ENCODE measurements at places on chromosomes 16 and 17.

DNA sequence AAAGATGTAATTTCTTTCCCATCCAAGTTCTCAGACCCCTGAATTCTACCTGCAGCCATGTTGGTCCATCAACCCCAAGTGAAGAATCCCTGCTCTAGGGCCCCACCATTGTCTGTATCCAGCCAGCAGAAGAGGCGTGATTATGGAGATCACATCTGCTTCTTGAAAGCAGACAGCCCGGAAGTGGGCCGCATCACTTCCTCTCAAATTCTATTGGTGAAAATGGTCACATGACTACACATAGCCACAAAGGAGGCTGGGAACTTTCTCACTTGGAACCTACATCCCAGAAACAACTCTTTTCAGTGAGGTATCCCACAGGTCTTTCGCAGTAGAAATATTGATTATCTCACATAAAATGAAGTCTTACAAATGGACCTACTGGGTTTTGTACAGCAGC, 40.1 kb downstream of the IL4R start:
- DNase-seq, result no peak

DNA sequence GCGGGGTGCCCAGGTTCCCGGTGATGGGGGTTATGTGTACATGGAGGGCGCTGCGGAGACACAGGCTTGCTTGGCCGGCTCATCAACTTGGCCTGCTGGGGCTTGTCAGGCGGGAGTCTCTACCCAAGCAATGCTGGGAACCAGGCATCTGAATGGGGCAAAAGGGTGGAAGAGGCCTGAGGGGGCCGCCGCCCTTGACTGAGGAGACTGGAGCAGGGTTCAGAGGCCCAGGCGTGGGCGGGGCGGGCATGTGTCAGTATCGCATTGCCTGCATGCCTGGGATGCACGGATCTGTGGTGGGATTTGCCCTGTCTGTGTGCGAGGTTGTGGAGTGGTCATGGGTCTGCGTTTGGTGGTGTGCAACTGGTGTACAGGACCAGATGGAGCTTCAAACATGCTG, 21.1 kb downstream of the ARHGAP23 start:
- DNase-seq, result no peak

DNA sequence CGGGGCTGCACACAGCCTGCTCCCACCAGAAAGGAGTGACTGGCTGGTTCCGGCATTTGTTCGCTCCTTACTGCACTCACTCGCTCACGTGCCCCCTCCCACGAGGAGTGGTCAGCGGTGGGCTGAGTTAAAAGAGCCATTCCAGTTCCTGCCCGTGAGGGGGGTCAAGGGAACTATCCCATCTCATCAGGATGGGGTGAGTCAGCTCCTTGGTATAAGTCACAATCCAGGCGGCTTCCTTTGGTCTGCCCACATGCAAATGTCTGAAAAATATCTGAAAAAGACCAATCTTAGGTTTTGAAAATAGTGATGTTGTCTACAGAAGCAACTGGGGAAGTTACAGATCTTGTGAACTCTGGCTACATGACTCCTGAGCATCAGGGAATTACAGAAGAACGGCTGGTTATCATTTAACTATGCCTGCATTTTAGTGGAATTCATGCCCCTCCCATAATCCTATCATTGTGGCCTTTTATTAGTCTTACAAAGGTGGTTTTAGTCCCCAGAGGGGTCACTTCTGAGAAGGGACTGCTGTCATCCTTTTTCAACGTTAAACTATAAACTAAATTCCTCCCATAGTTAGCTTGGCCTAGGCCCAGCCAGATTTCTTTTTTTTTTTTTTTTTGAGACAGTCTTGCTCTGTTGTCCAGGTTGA, 9.8 kb upstream of the TNFSF12 start:
- no peak for DNase-seq

DNA sequence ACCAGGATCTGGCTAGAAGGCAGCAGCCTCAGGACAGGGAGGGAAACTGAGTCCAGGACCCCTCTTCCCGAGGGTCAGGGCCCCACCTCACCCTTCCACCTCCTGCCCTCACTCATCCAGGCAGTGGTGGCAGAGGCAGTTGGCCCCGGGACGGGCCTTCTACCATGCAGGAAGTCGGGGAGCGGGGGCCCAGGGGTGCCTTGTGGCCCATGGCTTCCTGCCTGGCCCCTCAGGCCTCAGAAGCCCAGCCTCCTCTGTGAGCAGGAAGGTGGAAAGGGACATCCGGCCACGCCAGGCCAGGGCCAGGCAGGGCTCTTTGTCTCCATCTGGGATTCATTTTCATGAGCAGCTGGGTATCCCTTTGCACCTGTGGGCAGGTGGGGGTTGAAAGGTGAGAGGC, 58.5 kb downstream of the BAHCC1 start:
- DNase-seq, result no peak

GRCh38 chr17:13153036-13153435, 135.2 kb upstream of the ELAC2 start:
- no peak for DNase-seq

DNA sequence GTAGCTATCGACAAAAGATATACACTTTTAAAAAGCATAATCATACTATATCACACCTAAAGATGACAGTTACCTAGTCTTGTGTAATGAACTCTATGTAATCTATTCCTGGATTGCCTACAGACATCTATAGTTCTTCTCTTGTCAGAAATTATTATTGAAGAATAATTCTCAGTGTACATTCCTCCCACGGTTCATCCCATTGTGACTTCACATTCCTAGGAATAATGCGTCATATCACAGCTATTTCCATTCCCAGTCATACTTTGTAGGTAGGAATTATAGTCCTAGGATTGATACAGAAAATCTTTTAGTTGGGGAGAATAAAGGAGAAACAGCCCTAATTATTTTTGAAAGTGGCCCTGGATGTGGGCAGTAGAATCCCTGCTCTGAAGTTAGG, 44.0 kb upstream of the ABCC11 start:
- DNase-seq, result no peak

DNA sequence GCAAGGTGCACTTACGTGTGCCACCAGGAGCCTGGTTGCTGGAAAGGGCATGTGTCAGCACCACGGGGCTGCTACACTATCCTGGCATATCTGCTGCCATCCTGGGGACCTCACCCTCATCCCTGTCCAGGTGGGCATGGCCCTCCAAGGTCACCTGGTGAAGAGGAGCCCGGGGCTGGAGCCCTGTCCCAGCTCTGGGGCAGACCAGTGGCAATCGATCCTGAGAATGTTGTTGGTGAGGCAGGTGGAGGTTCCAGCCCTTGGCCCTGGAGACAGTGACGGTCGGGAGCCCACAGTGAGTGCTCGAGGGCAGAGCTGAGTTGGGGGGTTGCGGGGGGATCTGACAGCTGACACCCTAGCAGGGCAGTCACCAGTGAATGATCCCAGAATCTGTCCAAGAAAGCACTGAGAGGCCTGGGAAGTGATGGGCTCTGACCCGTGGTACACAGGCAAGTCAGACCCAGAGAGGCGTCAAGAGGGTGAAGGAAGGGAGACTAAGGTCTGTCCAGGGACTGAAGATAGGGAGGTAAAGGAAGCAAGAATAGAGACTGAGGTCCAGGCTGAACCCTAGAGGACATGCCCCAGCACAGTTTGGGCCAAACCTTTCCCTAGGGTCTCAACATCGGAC, 17.6 kb downstream of the POLR3K start:
- no peak for DNase-seq

DNA sequence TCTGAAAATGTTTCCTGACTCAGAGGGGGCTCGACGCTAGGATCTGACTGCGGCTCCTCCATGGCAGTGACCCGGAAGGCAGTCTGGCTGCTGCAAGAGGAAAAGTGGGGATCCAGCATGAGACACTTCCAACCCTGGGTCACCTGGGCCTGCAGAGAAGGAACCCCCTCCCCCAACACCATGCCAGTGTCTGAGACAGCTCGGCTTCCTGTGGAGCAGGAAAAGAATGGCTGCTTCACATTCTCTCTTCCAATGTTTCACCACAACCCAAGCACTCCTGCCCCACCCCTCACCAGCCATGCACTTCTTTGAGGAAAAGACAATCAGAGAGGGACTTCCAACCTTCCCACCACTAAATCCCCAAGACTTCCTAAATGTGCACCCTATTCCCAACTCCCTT, 10.8 kb downstream of the TP53 start:
- no peak for DNase-seq

DNA sequence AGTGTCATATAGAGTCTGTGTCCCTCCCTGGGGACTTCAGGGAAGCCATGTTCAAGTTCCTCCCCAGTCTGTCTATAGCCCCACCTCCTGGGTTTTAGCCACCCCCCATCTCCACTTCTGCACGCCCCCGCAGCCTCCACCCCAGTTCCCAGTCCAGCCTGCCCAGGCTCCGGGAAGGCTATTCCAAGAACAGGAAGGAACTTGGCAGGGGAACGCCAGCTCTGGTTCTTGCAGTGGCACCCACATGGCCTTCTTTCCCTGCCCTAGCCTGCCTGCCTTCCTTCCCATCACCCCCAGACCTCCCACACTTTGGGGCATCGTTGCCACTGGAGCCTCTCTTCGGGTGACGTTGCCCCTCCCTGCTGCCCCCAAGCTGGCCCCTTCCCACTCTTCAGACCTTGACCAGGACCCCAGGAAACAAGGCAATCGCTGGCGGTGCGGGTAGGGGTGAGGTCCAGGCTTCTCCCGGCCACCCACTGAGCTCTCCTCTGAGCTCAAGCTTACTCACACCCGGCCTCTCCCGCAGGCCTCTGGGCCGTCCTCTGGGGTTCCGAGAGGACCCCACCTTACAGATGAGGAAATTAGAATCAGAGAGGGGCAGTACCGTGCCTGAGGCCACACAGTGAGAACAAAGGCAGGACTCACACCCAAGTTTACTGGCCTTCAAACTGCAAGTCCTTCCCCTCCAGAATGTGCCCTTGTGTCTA, 9.2 kb upstream of the CES4A start:
- DNase-seq, result no peak

DNA sequence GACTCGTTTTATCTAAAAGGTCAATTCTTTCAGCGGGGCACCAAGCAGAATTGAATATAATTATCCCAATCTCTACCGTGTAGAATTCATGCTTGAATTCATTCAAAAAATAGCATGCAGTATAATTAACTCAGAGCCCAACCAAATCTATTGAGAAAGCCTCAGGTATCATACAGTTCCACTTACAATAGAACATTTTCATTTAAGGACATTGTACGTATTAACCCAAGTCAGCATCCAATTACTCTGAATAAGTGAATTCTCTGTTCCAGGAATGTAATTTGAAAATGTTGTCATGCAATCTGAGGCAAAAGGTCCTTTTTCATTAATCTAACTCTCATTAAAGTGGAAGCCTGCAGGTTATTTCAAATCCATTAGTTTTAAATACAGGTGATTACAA, 78.5 kb downstream of the SALL1 start:
- DNase-seq, result no peak

DNA sequence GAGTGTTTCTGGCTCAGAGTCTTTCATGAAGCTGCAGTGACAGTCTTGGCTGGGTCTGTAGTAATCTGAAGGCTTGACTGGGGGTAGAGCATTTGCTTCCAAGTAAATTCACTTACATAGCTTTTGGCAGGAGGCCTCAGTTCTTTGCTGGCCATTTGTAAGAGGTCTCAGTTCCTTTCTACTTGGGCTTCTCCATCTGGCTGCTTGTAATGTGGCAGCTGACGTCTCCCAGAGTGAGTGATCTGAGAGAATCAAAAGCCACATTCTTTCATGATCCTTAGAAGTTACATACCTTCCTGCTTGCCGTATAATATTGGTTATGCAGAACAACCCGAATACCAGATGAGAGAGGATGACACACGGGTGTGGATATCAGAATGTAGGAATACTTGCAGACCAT, 39.8 kb downstream of the NF1 start:
- DNase-seq, result no peak

All from nucleus accumbens (tissue), 56 donors.